ENCODE measurements at places on chromosomes 2 and 18. TPM values are rescaled to one million over a fixed set of nuclear protein-coding genes. Genes with fewer than 3 reads are reported as not detected.

Gene GAD1
- 1.9 TPM for total RNA-seq

Gene ASPRV1
- 1.5 TPM for total RNA-seq

Gene CAPN13
- not detected for total RNA-seq

Gene NT5DC4
- not detected for total RNA-seq

Gene QPCT
- not detected for total RNA-seq

Gene DTNA
- 1.4 TPM for total RNA-seq

Gene CHRND
- not detected for total RNA-seq

Gene G6PC2
- not detected for total RNA-seq

Gene DSG2
- total RNA-seq, result 0.82 TPM

Gene NPAS2
- total RNA-seq, result 20.9 TPM

Gene KLHL41
- total RNA-seq, result not detected

Gene ANKRD30BL
- not detected for total RNA-seq

Gene FIGN
- total RNA-seq, result not detected

Gene STPG4
- total RNA-seq, result 0.55 TPM

Gene PRSS56
- not detected for total RNA-seq

Gene CNRIP1
- not detected for total RNA-seq

Gene FAP
- 0.29 TPM for total RNA-seq

Gene CCDC150
- total RNA-seq, result 24.0 TPM

Gene ABCG5
- total RNA-seq, result not detected

Gene IMPACT
- 7.4 TPM for total RNA-seq

Gene ASB18
- not detected for total RNA-seq

Gene LHCGR
- total RNA-seq, result not detected

Gene SCYGR4
- not detected for total RNA-seq

Gene IRS1
- 1.2 TPM for total RNA-seq

Gene NEUROD1
- not detected for total RNA-seq

Gene SPC25
- 28.5 TPM for total RNA-seq

Gene ERMN
- 1.6 TPM for total RNA-seq

Gene LAMA1
- total RNA-seq, result not detected

Gene DNAH7
- 0.05 TPM for total RNA-seq

Gene C2orf66
- total RNA-seq, result not detected

Gene KCTD1
- total RNA-seq, result 1.4 TPM

Gene CCDC74A
- 7.1 TPM for total RNA-seq

Gene CGREF1
- total RNA-seq, result 15.8 TPM

Gene MEP1B
- not detected for total RNA-seq

Gene GALR1
- not detected for total RNA-seq

Gene C2orf72
- total RNA-seq, result 5.7 TPM

Gene ACOXL
- not detected for total RNA-seq

Gene CRACDL
- 0.12 TPM for total RNA-seq

Gene UGT1A4
- total RNA-seq, result not detected

Gene STEAP3
- total RNA-seq, result 0.70 TPM

Gene HOXD9
- total RNA-seq, result not detected

Gene SPATA3
- 2.9 TPM for total RNA-seq

Gene HOXD12
- total RNA-seq, result not detected

Gene DSC3
- total RNA-seq, result not detected

Gene ENOSF1
- total RNA-seq, result 51.8 TPM

Gene CTAGE1
- total RNA-seq, result not detected

Gene NPHP1
- total RNA-seq, result 1.8 TPM

Gene CRYGD
- not detected for total RNA-seq

Gene DPP4
- 42.0 TPM for total RNA-seq

Gene RFX8
- total RNA-seq, result 1.9 TPM

Gene PPP4R1
- total RNA-seq, result 22.6 TPM

Gene CYTIP
- 596 TPM for total RNA-seq

Gene CACNB4
- total RNA-seq, result 1.5 TPM

Gene TBR1
- 0.14 TPM for total RNA-seq

Gene EVX2
- total RNA-seq, result not detected

Gene ATOH8
- total RNA-seq, result not detected

Gene TNFRSF11A
- 0.82 TPM for total RNA-seq

Gene PRKAG3
- total RNA-seq, result not detected

Gene TUBA3E
- not detected for total RNA-seq
